ENCODE measurements at places on chromosomes 13 and 19. TPM values are rescaled to one million over a fixed set of nuclear protein-coding genes. Genes with fewer than 3 reads are reported as not detected.

PLIN5 gene
- total RNA-seq = 10.0 TPM

LPAR2 gene
- 4.2 TPM for total RNA-seq

CRLF1 gene
- total RNA-seq = 28.8 TPM

PRODH2 gene
- total RNA-seq = not detected

SLITRK6 gene
- 0.66 TPM for total RNA-seq

MAG gene
- total RNA-seq = not detected

KISS1R gene
- not detected for total RNA-seq

NXNL1 gene
- not detected for total RNA-seq

LAIR1 gene
- 11.2 TPM for total RNA-seq

KLK12 gene
- total RNA-seq = not detected

DNA sequence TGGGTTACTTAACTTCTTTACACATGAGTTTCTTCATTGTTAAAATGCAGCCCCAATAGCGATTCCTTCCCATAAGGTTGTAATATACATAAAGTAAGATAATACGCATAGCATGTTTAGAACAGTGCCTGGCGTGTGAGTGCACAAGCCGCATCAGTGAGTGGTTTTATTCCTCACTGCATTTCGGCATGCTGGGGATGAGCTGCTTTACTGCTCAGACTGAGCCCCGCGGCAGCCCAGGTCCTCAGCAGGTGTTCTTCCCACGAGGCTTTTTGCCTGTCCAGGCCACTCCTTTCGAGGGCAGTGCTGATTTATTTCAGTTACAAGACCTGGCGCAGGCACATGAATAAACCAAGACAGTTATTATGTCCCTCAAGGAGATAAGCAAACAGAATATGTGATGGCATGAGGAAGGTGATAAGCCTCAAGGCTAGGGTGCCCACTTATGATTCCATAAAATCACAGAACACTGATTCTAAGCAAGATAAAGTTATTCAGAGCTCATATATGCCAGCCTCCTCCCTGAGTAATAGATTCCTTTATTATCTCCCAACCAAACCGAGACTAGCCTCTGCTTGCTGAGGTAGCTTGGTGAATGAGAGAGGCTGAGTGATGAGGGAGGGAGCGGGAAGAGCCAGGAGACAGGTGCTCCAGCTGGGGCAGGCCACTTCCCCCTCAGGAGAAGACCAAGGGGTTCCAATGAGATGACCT lies 505.5 kb downstream of the DIAPH3 start:
- DNase-seq = no peak

- DNase-seq = peak; percentile 98
Measured at GRCh38 chr19:10027158-10027997, 14.1 kb downstream of the RDH8 start.

GRCh38 chr13:98749501-98749900 lies 3.0 kb downstream of the SLC15A1 start:
- no peak for DNase-seq

DNA sequence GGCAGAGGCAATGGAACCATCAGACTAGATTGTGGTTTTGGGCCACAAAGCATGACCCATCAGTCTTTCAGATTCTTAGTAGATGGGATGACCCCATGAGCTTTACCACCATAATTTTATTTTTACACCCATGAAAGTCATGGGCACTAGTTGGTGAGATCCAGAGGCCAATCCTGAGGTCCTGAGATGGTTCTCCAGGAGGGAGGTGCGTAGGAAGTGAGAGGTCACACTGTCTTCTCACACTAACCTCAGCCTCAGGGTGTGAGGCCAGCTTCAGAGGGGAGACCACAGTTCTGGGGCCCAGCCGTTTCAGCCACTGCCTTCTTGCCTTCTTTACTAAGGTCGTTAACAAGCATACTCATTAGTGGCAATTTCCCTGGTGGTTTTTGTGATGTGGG lies 106.4 kb downstream of the AKAP11 start:
- DNase-seq = no peak

GRCh38 chr13:98488736-98489135 lies 88.2 kb downstream of the STK24 start:
- DNase-seq = no peak

DNA sequence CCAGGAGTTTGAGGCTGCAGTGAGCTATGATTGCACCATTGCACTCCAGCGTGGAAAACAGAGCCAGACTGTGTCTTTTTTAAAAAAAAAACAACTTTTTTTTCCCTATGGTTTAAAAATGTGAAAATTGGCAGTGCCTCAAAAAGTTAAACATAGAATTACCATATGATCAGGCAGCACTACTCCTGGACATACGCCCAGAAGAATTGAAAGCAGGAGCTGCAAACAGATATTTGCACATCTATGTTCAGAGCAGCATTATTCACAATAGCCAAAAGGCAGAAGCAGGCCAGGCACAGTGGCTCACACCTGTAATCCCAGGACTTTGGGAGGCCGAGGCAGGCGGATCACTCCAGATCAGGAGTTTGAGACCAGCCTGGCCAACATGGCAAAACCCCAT lies 3.8 kb upstream of the RETN start:
- DNase-seq = no peak

- peak; percentile 70 for DNase-seq
Measured at GRCh38 chr19:49870309-49870901, 3.0 kb upstream of the PNKP start.

GRCh38 chr19:11375143-11375948 lies 880 bp downstream of the SWSAP1 start:
- DNase-seq = peak; percentile 84

GRCh38 chr13:65909501-65909900 lies 1320.6 kb downstream of the PCDH9 start:
- no peak for DNase-seq

GRCh38 chr13:33537676-33538075 lies 252.1 kb upstream of the STARD13 start:
- no peak for DNase-seq

DNA sequence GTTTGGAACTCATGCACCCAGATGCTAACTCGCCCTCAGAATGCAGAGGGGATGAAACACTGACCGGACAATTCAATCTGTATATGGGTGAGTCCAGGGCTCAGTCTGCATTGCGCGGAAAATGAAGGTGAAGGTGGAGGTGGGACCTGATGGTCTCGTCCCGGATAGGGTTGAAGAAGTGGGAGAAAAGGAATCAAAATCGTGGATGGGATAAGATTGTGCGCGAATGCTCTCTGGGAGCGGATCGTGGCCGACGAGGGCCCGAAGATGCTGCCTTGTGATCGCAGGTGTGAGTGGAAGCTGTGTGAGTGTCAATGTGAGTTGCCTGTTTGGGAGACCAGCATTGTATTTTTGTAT lies 594 bp upstream of the ZNF850 start:
- DNase-seq = no peak

- no peak for DNase-seq
Measured at GRCh38 chr13:40794414-40795368, 5.3 kb downstream of the SLC25A15 start.

- no peak for DNase-seq
Measured at GRCh38 chr13:25847635-25848626, 203.9 kb downstream of the SHISA2 start.

- no peak for DNase-seq
Measured at GRCh38 chr13:50636007-50636704, 207.3 kb downstream of the DLEU7 start.

DNA sequence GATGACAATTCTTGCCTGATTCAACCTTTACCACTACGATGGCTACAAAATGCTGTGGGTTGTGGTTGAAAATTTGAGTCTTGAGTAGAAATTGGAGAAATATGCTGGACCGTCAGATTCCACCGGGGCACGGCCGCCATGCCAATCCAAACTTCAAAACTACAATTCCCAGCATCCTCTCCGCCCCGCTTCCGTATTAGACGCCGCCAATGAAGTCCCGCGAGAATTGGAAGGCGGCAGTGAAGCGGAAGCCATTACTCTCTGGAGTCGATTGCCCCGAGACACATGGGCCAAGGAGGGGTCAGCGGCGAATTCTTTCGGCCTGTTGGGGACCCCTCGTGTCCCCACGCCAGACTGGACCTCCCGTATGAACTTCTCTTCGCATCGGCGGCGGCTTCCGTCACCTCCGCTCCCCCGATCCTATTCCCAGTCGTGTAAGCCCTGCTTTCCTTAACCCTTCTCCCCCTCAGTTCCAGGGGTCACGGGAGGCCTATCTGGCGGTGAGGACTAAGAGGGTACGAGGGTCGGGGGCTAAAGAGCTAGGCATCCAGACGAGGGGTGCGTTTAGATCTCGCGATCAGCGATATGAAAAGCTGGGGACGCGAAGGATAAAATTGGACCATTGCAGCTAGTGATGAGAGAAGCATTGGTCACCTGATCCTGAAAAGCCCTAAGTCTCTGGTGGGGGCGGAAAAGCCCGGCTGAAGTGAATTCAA lies at the start of gene ZNF317:
Gene ZNF317, plus strand, starts transcription at position 239 of the 716 bp plus-strand sequence. CDS start 15,620 bp downstream, outside the sequence.
- peak; percentile 96 for DNase-seq

- no peak for DNase-seq
Measured at GRCh38 chr13:108475181-108475580, 154.2 kb upstream of the MYO16 start.

- DNase-seq = no peak
Measured at GRCh38 chr19:48496959-48497727, 14.5 kb downstream of the LMTK3 start.

- DNase-seq = no peak
Measured at GRCh38 chr13:73338389-73338788, 279.6 kb downstream of the KLF5 start.

DNA sequence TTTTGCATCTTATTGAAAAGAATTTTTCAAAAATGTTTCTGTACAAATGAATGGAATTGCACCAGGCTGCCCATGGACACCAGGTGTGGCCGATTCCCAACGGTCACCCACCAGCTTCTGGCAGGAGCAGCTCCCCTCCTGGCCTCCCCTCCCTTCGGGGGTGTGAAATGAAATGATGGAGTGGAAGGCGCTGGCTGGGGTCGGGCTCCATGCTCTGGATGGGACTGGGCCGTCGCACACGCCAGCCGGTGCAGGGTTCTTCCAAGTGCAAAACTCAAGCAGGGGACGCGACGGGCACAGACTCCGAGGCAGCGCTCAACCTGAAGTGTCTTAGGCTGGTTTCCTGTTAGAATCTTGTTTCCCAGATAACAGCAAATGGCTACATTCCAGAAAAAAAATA lies 21.9 kb downstream of the C19orf44 start:
- no peak for DNase-seq

DNA sequence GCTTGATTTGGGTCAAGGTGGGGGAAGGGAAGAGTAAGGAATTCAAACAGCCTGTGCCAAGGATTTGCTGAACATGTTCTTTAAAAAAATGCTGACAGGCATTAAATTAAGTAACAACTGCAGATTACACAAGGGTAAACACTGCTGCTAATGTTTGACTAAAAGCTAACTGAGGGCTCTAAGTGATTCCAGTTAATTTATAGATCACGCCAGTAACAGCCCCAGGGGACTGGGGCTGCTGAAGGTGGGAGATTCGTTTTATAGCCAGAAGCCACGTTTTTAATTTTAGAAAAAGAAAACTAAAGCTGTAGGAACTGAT lies 321.7 kb downstream of the DLEU7 start:
- DNase-seq = no peak
